CD4-positive, alpha-beta T cell treated with Interleukin-12 subunit alpha and Interleukin-12 subunit beta, for 1 hour (primary cell): ENCODE measurements at places on chromosomes 16 and 17.
A peak's percentile ranks its signal among the peaks of the same experiment; 100 is the strongest.

GRCh38 chr17:549177-550040 is 165.2 kb downstream of the VPS53 start:
- DNase-seq: no peak

DNA sequence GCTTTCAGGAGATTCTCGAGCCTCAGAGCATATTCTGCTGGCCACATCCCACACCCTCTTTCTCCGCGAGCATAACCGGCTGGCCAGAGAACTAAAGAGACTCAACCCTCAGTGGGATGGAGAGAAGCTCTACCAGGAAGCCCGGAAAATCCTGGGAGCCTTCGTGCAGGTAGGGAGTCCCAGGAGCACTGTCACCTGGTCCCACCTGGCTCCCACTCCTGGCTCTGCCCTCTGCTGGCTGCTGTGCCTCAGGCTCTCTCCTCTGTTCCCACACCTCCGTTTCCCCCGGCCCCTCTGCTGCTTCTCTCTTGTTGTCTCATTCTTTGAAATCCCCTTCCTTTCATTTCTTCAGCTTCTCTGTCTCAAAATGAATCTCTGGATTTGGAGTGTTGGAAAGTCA is 16.4 kb downstream of the LPO start:
- DNase-seq: no peak

DNA sequence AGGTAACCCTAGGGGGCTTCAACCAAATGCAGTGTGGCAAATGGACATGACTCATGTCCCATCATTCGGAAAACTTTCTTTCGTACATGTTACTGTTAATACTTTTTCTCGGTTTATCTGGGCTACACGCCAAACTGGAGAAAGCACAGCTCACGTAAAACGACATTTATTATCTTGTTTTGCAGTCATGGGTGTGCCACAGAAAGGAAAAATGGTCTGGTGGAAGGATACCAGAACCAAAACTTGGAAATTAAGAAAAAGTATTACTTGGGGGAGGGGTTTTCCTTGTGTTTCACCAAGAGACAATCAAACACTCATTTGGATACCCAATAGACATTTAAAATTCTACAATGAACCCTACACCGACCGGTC is 23.6 kb downstream of the ALOX15B start:
- DNase-seq: no peak

GRCh38 chr16:89909777-89910716 is 8.6 kb upstream of the MC1R start:
- DNase-seq: peak; percentile 71

DNA sequence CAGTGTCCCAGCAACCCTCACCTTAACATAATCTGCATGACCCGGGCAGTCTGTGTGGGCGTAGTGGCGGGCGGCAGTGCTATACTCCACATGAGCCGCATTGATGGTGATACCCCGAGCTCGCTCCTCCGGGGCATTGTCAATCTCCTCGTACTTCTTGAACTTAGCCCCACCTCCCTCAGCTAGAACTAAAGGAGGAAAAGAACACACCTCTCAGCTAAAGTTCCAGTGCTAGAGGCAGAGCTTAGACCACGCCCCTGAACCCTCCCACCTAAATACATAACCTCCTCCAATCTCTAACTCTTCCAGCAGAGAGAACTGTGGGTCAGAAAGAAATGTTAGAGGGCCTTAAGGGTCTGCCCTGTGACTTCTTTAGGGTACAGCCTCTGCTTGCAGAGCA is 855 bp downstream of the TUFM start:
- peak; percentile 34 for DNase-seq

DNA sequence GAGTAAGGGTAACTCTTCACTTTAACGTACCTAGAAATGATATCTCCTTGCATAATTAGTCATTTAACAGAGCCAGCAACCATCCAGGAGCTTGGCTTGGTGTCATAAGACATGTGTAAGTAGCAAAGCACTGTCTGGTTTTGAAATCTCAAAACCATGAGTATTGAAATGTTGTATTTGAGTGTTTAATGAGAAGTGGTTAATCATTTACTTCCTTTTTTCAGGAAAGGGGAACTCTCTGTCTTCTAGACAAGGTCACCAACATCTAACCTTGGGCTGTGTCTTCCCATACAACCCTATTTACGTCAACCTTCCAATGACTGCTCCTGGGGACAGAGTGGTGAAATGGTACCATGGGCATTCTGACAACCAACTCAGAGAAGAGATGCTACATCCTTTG is 27.1 kb downstream of the PMP22 start:
- no peak for DNase-seq

- DNase-seq: no peak
Observed at GRCh38 chr17:72858826-72859495, 233.5 kb downstream of the SLC39A11 start.

- DNase-seq: no peak
Observed at GRCh38 chr16:2007081-2007836, 2.4 kb downstream of the ZNF598 start.

- DNase-seq: peak; percentile 51
Observed at GRCh38 chr17:17781591-17782496, 54.9 kb downstream of the SREBF1 start.

DNA sequence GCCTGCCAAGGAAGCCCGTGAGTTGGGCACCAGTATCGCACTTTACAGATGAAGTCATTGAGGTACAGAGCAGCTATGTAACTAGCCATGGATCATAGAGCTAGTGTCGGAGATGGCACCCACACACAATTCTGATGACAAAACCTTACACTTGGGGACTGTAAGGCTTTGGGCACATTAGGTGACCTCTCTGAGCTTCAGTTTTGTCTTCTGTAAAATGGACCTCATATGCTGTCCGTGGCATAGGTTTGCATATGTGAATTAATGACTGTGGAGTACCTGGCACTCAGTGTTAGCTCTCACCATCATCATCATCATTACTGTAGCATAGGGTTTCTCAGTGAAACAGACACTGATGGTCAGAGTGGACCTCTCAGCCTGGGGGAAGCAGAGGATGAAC is 50.3 kb downstream of the CMIP start:
- DNase-seq: no peak

DNA sequence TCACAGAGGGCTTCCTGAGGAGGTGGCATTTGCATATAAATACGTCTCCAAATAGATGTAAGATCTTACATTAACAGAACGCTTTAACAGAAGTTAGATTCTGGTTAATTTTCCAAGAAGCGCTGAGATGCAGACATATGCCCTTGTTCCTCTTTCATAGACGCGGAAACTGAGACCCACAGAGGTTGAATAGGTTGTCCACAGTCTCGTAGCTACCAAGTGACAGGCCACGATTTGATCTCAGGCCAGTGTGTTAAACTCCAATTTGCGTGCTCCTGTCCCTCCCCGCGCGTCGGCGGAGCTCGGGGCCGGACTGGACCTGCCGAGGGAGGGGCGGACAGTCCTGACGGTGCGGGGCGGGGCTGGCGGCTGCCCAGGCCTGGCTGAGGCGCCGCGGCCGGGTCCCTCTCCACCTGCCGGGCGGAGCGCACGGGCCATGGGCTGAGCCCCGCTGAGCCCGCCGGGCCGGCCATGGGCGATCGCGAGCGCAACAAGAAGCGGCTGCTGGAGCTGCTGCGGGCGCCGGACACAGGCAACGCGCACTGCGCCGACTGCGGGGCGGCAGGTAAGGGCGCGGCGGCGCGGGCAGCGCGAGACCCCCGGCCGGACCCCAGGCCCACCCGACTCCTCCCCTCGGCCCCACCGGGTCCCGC is at the start of gene ADAP2:
ADAP2 (plus strand) TSS at position 402 of the 653 bp plus-strand sequence; CDS start at position 472, 70 bp downstream.
- DNase-seq: no peak

DNA sequence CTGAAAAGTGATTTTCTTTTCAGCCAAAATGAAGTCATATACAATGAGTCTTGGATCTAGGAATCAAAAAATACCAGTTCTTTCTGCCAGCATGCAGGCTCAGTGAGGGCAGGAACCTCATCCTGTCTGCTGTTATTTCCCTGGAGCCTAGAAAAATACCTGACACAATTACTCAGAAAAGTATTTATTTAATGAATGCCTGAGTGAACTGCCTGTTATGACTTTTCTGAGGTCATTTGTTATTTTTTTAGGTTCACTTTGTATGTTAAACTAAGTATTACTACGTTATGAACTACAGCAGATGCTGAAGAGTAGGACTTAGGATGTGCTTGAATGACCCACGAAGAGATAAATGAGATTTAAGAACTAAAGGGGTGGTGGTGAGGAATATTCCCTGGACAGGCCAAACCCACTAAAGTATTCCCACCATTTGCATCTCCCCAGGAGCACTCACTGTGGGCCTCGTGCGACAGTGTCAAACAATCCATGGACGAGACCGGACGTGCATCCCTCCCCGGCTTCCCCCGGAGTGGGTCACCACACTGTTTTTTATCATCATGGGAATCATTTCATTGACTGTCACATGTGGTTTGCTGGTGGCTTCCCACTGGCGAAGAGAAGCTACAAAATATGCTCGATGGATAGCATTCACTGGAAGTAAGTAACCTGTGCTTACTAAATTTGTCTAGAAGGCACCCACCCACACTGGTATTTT is 17.1 kb upstream of the VWA3A start:
- DNase-seq: no peak

DNA sequence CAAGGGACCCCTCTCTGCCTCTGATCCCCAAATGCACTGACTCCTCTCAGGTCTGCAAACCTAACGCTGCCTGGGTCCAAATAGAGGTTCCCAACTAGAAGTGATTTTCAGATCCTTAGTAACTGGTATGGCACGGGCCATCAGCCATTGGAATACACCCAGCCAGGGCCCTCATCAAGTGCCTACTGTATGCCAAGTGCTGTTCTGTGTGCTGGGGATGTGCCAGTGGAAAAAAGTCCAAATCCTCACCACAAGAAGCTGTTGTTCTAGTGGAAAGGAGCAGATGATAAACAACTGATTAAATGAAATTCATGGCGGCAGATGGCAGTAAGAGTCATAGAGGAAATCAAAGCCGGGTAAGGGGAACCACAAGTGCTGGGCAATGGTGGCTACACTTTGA is 57.2 kb upstream of the MED9 start:
- no peak for DNase-seq

DNA sequence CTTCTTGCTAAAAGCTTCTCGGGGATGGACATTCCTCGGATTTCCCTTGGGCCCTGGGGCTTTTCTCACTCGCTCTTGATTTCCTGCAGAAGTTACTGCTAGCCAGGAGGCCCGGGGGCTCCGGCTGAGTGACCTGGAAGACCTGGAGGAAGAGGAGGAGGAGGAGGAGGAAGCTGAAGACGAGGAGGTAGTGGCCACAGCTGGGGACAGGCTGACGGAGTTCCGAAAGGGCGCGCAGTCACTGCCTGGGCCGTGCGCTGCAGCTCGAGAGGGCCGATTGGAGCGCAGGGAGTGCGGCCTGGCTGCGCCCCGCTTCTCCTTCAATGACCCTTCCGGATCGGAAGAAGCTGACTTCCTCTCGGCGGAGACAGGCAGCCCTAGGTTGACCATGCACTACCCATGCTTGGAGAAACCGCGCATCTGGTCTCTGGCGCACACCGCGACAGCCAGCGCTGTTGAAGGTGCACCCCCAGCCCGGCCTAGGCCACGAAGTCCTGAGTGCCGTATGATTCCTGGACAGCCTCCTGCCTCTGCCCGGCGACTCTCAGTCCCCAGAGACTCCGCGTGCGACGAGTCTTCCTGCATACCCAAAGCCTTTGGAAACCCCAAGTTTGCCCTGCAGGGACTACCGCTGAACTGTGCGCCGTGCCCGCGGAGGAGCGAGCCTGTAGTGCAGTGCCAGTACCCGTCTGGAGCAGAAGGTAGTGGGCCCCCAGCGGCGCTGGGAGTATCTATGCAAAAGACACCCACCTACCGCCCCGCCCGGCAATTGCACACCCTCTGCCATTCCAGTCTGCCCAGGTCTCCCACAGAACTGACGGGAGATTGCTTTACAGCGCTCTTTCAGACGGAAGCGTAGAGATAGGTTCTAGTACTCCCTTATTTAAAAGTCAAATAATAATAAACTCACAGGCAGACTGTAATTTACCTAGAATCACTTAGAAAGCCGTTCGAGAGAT is 4.9 kb downstream of the IRX6 start:
- DNase-seq: no peak

DNA sequence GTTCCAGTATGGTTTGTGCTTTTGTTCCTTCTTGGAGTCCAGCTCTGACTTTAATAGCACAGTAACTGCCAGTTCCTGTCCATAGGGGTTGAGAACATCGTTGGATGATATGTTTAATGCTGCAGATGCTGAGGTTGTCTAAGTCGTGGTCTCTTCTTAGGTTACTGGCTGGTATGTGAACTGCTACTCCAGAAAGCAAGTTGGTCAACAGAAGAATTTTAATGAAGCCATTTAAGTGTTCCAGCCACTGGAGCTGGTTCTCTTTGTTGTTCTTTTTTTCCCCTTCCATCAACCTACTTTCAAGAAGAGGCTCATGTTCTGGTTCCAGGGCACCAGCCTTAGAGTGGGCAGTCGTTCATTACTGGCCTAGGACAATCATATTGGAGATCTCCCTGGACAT is 140.3 kb upstream of the TBX2 start:
- DNase-seq: no peak

GRCh38 chr16:76668207-76668725 is 391.1 kb downstream of the CNTNAP4 start:
- no peak for DNase-seq

- DNase-seq: no peak
Observed at GRCh38 chr17:4938688-4939545, 929 bp downstream of the SLC25A11 start.

GRCh38 chr16:47699106-47699505 is 238.0 kb downstream of the PHKB start:
- DNase-seq: no peak

- DNase-seq: no peak
Observed at GRCh38 chr17:63832455-63832854, 5.0 kb upstream of the FTSJ3 start.

DNA sequence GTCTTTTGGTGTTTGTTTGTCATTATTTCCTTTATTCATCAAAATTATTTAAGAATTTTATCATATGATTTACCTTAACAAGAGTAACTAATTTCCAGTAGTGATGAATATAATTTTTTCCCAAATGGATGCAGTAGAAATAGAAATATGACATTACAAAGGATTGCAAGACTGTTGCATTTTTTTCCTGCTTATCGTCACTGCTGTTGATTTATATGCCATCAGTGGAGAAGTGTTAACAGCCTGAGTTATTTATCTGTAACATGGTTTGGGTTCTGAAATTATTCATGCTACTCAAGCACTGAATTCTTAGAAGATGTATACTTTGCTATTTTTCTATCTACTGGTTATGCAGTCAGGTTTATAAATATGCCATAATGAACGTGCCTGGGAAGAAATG is 68.6 kb downstream of the TMEM100 start:
- no peak for DNase-seq
